ENCODE measurements at places on chromosomes 13 and 19. TPM values are rescaled to one million over a fixed set of nuclear protein-coding genes. Genes with fewer than 3 reads are reported as not detected.

The CGB5 gene
- total RNA-seq: not detected

GRCh38 chr19:31723101-31723500 is 373.9 kb upstream of the TSHZ3 start:
- H3K36me3 ChIP-seq: no peaks in the 10 kb centered on the region
- DNase-seq: no peak
- H3K27me3 ChIP-seq: no peaks in the 10 kb centered on the region
- H3K4me3 ChIP-seq: no peak overlapping the region
- no peaks in the 10 kb centered on the region for H3K4me1 ChIP-seq
- H3K27ac ChIP-seq: no peak overlapping the region

GRCh38 chr19:17532116-17532515 is 20.7 kb downstream of the PGLS start:
- no peak overlapping the region for H3K4me3 ChIP-seq
- no peaks in the 10 kb centered on the region for H3K36me3 ChIP-seq
- H3K27me3 ChIP-seq: no peaks in the 10 kb centered on the region

DNA sequence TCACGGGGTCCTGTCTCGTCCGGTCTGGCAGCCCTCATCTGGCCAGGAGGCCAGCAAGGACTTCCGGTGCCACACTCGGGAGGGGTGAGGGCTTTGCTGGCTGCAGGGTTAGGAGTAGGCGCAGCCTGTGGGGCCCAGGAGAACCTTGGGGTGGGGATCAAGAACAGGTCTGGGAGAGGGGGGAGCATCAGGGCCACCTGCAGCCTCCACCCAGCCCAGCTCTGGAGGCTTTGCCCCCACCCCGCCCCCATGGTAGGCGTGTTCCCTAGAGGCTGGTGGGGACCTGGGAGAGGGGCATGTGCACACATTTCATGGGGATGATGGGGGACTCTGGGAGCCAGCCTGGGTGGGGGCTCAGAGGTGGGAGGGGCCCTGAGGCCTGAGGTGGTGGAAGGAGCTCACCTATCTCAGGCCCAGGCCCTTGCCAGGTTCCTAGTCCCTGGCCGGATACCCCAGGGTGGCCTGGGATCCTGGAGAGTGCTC is 23.3 kb downstream of the WTIP start:
- no peak overlapping the region for H3K4me3 ChIP-seq
- DNase-seq: no peak
- H3K4me1 ChIP-seq: no peaks in the 10 kb centered on the region
- peaks cover 2% of the 10 kb centered on the region for H3K27me3 ChIP-seq
- H3K36me3 ChIP-seq: no peaks in the 10 kb centered on the region

DNA sequence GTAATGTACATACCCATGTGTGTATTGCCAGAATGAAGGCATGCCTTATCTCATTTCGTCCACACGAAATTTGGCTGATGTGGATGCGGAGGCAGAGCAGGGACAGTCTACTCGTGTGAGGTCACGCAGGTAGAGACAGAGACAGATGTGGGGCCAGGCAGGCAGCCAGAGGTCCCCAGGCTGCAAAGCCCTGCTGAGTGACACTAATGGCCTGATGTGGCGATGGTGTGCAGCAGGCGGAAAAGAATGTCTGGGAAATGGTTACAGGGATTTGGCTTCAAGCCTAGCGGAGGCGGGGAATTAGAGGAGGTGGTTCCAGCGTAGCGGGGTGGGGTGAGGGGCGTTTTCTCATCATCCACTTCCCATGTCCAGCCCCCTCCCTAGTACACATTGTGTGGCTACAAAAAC is 4.2 kb upstream of the IZUMO2 start:
- no peaks in the 10 kb centered on the region for H3K4me1 ChIP-seq
- no peak overlapping the region for H3K27ac ChIP-seq
- no peaks in the 10 kb centered on the region for H3K27me3 ChIP-seq
- no peak overlapping the region for H3K4me3 ChIP-seq
- no peak for DNase-seq
- H3K36me3 ChIP-seq: no peaks in the 10 kb centered on the region

- no peak overlapping the region for H3K27ac ChIP-seq
- no peaks in the 10 kb centered on the region for H3K27me3 ChIP-seq
- no peaks in the 10 kb centered on the region for H3K36me3 ChIP-seq
- no peaks in the 10 kb centered on the region for H3K4me1 ChIP-seq
- DNase-seq: no peak
Measured at GRCh38 chr19:31319465-31319864, 29.8 kb downstream of the TSHZ3 start.

- H3K27me3 ChIP-seq: no peaks in the 10 kb centered on the region
- H3K36me3 ChIP-seq: peaks cover 21% of the 10 kb centered on the region
- DNase-seq: no peak
Measured at GRCh38 chr19:41540041-41540695, 35.8 kb upstream of the CEACAM21 start.

DNA sequence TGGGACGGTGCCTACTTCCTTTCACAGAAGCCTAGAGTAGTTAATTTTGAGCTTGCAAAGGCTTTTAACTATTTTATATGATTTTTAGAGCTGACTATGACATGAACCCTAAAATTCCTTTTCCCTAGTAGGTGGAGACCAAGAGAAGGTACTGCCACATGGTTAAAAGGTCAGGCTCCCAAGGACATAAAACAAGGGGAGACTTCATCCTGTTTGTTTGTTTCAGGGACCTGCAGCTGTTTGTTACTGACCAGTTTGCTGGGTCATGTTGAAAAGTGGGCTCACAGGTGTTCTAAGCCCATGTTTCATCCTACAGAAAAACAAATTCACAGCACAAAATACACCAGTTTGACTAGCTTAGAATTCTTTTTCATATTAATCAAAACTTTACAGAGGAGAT is 3.9 kb upstream of the ZNF460 start:
- DNase-seq: no peak
- no peak overlapping the region for H3K27ac ChIP-seq
- no peaks in the 10 kb centered on the region for H3K27me3 ChIP-seq
- peaks cover 12% of the 10 kb centered on the region for H3K36me3 ChIP-seq
- peaks cover 4% of the 10 kb centered on the region for H3K4me1 ChIP-seq
- no peak overlapping the region for H3K4me3 ChIP-seq
